ENCODE measurements at places on chromosomes 11 and 22.

DNA sequence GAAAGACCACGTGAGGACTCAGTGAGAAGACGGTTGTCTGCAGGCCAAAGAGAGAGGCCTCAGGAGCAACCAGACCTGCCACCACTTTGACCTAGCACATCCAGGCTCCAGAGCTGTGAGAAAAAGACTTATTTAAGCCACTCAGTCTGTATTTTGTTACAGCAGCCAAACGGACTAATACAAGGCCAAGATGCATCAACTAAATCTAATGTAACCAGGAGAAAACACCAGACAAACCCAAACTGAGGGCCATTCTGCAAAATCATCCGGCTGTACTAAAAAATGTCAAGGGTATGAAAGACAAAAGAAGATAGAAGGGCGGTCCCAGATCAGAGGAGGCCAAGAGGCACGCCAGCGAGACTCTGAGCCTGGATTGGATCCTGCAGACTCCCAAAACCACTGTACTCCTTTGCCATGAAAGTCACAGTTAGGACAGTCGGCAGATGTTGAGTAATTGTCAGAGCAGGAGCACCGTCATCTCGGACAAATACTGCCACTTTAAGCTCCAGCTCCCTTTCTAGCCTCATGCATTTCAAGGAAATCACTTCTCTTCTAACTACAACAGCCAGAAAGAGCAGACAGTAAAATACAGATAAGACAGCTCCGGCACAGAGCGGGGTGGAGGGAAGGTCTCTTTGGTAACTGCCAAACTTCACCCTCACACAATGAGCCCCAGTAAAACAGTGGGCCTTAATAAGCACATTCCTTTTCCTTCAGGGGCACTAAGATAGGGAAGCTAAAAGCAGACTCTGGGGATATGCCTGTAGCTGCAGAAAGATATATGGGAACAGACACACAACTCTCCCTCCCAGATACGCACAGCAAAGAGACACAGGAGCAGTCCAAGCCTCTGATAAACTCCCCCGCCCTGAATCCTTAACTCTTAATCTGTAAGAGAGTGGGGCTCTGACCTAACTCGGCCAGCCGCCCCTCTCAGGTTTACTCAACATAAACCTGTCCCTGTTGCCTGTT lies 3.5 kb upstream of the ZP1 start:
- DNase-seq, result no peak

- no peak for DNase-seq
Observed at GRCh38 chr11:17954395-17955252, 58.2 kb downstream of the SERGEF start.

DNA sequence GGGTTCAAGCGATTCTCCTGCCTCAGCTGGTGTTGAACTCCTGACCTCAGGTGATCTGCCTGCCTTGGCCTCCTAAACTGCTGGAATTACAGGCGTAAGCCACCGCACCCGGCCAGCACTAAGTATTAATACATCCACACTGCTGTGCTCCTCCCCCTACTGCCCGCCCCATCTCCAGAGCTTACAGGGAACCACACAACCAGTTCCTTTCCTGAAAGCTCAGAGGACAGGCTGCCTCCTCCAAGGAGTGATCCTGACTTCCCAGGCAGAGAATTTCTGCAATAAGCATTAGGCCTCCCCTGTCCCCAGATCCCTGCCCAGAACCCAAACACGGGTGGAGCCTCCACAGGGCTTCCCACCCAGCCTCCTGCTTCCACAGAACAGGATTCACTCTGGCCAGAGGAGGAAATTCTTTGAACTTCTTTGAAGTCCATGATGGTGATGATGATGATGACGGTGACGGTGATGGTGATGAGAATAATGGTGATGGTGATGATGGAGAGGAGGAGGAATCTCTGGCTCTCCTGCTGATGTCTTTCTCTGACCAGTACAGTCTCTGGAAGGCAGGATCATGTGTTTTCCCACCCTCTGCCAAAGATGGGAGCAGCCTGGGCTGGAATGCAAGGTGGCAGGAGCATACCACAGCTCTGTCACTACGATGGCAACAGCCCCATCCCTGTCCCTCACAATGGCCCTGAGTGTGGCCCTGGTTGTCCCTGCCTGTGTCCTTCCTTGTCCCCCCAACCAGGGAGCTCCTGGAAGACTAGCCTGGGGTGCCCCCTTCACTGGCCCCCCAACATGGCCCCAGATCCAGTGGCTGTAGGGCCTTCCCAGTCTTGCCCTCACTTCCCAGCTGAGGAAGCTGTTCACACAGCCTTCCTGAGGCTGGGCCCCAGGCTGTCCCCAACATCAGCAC lies 33.5 kb upstream of the CSNK1E start:
- DNase-seq, result no peak

DNA sequence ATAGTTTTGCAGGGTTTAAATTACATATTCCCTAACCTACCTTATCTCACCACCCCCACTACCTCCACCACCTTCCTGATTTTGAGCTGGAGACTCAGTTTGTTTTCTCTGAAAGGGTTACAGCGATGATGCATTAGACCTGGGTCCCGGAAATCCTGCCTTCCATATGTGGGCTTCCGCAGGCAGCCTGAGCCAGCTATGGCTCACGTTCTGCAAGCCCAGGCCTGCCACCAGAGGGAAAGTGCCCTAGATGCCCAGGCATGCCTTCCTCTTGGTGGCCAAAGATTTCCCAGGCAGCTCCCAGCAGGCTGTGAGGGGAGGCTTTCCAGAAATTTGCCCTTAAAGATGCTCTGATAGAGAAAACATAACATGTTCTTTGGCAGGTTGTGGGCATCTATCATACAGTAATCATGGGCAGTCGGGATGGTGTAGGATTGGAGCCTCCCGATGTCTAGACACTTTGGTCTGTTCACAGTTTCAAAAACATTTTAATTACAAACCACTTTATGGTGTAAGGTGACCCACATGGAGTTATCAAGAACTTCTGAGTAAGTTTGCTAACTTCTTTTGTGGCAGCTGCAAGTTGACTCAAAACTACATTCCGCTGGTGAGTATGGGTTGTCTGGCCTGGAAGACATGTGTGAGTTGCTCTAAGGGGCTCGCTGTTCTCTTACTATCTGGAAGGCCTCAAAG lies 79.3 kb downstream of the MICAL2 start:
- DNase-seq, result no peak

DNA sequence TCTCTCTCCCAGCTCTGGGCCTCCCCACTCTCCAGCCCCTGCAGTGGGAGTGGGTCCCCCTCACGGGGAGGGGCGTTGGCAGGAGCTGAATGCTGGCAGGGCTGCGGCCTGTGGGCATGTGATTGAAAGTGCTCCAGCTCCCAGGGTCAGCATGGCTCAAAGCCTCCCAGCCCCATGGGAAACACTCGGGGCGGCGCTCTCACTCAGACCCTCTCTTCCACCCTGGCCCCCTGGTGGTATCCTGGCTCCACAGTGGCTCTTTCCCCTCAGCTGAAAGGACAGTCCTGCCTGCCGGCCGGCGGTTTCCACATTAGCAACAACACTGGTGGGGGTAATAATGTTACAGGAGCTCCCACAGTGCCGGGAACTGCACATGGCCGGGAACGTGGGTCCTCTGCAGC lies 35.5 kb downstream of the POLR3H start:
- DNase-seq, result no peak

- no peak for DNase-seq
Observed at GRCh38 chr11:35318977-35319925, 100.1 kb downstream of the SLC1A2 start.

- DNase-seq, result no peak
Observed at GRCh38 chr11:680476-680875, 14.5 kb downstream of the DEAF1 start.

DNA sequence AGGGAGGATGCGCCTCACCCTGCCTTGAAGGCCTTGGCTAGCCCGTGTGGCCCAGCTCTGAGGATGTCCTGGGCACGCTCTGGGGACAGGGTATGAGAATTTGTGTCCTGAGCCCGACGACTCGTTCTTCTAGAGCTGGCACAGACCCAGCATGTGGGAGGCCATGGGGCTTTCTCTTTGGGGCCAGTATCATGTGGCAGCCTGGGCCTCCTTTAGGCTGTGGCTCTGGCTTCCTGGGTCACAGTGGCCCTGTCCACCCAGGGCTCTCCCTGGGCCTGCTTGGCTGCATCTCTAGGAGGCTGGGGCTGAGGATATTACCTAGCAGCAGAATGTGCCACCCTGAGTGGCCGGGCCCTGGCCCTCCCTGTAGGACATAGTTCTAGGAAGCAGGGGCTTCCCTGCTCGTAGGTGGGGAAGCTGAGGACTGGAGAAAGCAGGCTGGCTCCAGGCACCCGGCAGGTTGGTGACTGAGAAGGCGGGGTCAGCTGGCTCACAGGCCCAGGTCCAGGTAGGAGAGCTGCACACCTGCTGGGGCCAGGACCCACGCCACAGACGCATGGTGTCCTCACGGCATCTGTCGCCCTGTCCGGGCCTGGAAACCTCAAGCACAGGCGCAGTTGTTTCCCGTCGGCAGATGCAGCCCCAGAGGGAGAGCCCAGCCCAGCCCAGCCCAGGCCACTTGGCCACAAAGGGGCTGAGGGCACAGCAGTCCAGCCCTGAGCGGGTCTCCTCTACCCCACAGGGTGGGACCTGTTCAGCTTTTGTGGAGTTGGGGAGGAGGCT lies 6.8 kb downstream of the CCDC188 start:
- DNase-seq, result no peak

DNA sequence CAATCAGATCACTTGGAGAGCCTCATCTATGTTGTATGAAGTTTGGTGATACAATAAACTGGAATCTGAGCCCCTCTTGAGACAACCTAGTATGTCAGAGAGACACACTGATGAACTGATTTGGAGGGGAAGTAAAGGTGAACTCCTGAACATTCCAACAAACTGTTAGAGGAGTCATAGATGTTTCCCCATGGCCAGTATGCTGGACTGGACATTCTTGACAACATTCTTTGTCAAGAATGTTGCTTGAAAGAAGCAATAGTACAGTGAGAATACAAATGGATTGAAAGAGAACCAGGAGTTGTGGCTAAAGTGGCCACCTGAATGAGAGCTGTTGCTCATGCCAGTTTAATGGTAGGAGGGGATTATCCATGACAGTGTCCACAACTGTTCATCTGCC lies 588.1 kb downstream of the NELL1 start:
- no peak for DNase-seq

DNA sequence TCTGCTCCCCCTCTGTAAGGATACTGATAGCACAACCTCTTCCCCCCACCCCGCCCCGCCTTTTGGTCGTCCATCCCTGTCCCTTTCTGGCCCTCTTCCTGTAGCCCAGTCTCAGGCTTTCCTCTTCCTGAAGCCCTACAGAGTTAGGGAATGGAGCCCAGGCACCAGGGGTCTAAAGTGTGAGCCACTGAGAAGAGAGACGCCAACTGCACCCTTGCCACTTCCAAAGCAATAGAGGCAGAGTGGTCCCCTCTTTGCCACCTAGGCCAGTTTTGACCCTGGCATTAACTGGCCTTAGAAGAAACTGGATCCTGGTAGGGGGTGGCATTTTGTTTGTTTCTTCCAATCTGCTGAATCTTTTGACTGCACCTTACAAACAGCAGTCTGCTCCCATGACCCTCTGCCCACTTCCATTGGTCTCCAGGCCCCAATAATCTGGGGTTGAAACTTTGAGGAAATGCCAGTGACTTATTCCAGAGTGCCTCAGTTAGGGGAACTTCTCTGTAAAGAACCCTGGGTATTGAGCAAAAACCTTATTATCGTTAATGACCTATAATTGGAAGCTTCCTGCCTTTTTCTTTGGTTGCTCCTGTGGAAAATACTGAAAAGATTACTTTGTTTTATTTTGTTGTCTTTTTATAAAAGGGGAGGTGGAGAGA lies 9.7 kb upstream of the GRK2 start:
- no peak for DNase-seq

- DNase-seq, result no peak
Observed at GRCh38 chr11:8375460-8375859, 111.8 kb upstream of the LMO1 start.

DNA sequence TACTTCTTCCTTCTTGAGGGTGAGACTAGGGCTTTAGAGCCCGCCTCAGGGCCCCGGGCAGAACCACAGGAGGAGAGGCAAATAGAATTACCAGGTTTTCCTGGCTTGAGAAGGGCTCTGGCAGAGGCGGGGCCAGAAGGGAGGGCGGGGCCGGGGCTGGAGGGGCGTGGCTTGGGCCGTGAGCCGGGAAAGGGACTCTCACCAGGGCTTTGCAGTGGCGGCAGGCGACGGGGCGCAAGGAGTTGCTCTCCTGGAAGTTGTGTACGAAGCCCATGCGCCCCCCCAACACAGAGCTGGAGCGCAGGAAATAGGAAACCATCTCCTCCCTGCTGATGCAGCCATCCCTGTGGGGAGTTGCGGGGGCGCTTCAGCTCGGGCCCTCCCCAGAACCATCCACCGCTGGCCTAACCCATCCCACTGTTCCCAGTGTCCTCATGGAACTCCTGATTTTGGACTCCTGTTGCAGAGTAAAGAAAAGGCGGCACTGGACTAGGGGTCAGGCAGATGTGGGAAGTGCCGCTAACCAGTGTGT lies 6.9 kb upstream of the NRXN2 start:
- no peak for DNase-seq

- no peak for DNase-seq
Observed at GRCh38 chr22:31302006-31302405, 9.7 kb upstream of the PIK3IP1 start.

- no peak for DNase-seq
Observed at GRCh38 chr11:115081972-115082371, 403.6 kb downstream of the NXPE2 start.

DNA sequence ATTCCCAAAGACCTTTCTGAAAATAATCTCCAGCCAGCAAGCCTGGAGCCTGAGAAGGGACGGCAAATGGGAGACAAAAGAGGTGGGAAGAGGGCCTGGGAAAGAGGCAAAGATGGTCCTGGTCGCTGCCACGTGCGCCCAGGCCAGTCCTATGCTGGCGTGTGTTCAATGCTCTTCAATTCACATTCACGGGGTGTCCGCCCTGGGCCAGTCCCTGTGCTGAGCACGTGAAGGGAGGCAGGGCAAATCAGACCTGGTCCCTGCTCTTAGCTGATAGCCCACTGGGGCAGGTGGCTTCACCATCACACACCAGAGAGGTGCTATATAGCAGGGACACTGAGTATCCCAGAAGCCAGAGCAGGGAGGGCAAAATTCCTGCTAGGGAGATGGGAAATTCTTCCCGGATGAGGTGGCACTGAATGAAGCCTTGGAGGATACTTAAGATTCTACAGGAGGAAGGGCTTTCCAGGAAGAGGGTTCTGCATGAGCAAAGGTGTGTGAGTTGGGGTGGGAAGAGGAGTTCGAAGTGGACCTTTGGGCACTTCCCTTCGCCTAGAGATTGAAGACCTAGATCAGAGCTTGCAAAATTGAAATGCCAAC lies 148.2 kb downstream of the CHST1 start:
- DNase-seq, result no peak

GRCh38 chr11:44524751-44525201 lies 40.7 kb upstream of the CD82 start:
- DNase-seq, result no peak

GRCh38 chr11:126917531-126918204 lies 82.9 kb downstream of the KIRREL3 start:
- DNase-seq, result no peak

GRCh38 chr11:93005239-93005638 lies 35.8 kb downstream of the MTNR1B start:
- no peak for DNase-seq
